SK-N-MC (cell line): ENCODE measurements at places on chromosomes 1 and 21.

DNA sequence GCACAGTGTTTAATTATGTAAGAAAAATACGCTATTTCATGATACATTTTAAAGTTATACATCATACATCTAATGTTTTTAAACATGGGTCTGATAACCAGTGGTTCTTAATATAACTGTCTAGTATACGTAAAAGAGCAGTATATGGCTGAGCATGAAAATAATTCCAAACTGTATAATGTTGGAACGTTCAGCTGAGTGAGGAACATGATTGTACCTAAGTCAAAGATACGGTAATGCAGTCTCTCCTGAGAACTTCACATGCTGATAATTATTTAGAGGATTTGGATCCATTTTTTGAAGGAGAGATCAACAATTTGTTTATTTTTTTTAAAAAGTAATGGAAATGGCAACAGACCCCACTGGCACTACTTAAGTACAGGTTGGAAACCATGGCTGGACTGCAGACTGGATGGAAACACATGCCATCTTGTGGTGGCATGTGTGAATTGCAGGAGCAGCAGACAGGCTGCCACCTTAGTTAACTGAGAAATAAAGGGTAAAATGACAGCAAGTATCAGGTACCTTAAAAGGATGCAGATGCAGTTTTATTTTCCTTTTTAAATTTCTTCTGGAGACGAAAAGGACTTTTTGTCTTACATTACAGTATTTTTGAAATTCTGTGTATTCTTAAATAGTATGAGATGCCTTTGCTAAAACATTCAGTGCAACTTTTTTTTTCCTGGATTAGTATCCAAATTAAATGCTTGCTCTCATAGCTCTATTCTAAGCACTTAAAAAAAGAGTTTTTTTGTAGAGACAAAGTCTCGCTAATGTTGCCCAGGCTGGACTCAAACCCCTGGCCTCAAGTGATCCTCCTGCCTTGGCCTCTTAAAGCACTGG lies 73.8 kb downstream of the MTR start:
- peak; percentile 30 for DNase-seq

DNA sequence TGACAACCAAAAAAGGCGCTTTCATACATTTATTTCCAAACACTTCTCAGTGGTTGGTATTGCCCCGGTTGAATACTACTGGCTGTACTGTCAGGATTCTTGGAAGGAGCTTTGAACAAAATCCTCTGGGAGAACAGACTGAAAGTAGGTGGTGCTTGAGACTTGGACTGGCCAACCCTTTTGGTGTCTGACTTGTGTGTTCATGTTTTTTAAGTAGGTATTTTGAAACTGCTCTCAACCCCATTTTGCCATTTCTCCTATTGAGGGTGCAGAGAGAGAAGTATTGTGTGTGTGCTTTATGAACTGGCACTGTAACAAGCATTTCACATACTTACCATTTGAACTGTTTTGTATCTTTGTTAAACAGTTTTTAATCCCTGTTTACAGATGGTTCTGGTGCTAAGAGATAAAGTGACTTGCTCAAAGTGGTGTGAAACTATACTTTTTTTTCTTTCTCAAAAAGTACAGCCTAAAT lies 21.2 kb downstream of the ARID1A start:
- DNase-seq: no peak

DNA sequence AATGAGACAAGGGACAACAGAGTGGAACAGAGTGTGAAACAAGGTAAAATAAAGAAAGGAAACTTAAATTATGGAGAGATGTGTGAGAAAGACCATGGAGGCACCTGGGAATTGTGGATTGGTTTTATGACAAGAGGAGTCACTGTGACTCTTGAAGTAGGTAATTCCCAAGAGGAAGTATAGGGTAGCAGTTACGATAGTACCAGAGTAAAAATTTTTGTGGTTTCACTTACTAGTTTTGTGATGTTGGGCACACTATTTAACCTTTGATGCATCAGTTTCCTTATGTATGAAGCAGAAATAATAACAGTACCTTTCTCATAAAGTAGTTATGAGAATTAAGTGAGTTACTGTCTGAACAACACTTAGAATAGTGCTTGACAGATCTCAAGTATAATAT lies 267.9 kb upstream of the DPYD start:
- no peak for DNase-seq

DNA sequence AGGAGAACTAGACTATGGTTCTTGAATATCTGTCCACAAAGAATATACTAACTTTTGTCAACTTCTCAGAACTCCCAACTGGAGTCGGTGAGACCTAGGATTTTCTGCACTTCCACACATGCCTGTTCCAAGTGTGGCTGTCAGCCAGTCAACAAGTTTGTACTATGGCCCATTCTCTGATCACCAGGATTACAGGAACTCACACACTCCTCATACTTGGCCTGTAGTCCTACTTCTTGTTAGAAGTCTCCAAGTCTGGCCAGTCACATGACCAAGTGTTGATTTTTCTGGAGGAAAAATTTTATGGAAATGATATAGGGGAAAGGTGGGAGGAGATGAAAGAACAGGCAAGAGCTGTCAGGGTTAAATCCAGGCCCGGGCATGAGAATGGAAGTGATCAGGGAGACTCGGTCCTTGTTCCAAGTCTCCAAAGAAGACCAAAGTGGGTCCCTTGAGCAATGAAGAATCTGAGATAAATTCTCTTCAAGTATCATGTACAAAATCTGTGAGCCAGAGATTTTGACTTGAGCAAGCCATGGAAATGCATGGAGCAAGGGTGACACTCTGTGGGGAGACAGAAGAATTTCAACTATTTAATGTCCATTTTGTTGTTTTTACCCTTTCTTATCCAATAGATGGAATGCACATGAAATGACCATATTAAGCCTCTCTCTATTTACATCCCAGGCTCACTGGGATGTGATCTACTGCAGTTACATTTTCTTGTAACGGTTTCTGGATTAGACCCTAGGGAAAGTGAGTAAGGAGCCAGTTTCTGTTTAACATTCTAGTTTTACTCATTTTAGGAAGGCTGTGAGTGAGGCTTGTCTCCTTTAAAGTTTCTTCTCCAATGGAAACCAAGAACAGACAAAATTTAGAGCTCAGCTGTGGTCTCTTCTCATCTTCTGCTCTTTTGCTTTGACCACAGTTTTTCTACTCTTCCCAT lies 320.9 kb downstream of the ASTN1 start:
- DNase-seq: no peak

- no peak for DNase-seq
Measured at GRCh38 chr21:35045542-35046262, 3.4 kb downstream of the RUNX1 start.

DNA sequence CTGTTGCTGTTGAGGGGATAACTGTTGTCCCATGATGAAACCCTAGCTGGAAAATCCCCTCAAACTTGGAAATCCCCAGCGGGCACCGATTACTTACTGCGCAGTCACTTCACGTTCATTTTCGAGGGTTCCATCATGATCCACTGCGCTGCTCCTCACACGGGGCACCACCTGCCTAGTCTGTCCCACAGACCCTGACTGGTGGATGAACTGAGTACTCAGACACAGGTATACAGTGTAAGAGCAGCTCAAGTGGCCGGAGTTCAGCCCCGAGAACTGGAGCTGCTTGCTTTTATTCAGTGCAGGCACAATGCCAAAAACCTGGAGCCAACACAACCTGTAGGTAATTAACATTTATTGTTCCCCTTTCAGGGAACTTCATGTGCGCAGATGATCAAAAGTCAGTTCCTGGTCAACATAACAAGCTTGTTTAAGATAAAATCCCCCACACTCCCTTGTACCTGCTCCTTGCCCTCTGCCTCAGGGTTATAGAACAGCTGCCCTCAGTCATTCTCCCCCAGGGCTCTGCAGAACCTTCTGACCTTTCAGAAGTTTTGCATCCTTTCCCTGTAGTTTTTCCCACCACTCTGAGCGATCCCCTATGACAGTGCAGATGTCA lies 46.5 kb upstream of the PRELP start:
- DNase-seq: no peak

- DNase-seq: no peak
Measured at GRCh38 chr1:110859062-110859461, 13.9 kb upstream of the CD53 start.
